Transverse colon (tissue), 4 donors: ENCODE measurements at places on chromosomes 1 and 21. TPM values are rescaled to one million over a fixed set of nuclear protein-coding genes. Genes with fewer than 3 reads are reported as not detected.

GRCh38 chr1:167777269-167777650 lies 55.5 kb downstream of the MPZL1 start:
- DNase-seq = no peak

DNA sequence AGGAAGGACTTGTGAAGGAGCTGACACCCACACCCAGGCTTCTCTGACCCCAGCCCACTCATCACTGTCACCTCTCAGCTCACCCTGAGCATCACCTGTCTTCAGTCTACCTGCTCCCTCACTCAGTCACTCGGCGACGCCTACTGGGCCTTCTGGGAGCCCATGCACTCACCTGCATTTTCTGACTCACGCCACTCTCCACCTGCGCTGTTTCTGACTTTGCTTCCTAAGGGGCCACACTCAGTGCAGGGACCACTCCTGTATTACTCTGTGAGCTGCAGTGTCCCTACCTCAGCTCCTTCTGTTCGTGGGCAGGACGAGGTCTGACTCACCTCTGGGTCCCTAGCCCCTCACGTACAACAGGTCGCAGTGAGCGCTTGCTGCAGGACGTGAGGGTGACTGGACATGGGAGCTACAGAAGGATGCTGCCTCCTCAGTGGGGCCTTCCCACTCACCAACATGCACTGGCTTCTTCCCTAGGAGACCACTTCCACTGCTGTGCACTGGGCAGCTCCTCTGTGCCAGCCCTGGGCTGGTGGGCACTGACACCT lies 102.3 kb downstream of the GLIS1 start:
- DNase-seq = no peak

DNA sequence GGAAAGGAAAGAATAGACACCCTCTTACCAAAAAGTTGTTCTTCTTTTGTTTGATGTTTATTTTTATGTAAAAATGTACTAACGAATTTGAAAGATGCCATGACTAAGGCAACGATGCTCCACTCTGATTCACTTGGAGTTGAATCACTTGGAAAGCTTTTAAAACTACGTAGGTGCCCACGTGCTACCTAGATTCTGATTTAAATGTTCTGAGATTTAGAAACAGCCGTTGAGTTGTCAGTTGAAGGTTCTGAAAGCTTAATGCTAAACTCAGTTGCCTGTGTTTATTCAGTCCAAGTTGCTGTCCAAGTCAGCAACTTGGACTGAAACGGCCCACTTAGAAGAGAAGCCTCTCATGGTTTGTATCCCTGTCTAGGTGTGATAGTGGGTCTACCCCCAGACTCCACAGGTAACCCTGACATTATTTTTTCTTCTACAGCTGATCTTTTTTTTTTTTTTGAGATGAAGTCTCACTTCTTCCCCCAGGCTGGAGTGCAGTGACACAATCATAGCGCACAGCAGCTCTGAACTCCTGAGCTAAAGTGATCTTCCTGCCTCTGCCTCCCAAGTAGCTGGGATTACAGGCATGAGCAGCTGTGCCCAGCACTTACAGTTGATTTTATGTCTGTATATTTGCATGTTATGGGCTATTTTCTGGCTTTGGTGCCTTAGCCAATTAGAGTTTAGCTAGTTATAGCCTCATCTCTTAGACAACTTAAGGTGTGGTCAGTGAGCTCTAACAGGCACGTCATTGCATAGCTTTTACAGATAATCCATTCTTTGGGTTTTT lies 1.4 kb upstream of the VAMP4 start:
- DNase-seq = peak; percentile 37

- DNase-seq = no peak
Measured at GRCh38 chr1:157575744-157576143, 22.1 kb downstream of the FCRL4 start.

DISP1 gene
- 7.2 TPM for total RNA-seq

DNA sequence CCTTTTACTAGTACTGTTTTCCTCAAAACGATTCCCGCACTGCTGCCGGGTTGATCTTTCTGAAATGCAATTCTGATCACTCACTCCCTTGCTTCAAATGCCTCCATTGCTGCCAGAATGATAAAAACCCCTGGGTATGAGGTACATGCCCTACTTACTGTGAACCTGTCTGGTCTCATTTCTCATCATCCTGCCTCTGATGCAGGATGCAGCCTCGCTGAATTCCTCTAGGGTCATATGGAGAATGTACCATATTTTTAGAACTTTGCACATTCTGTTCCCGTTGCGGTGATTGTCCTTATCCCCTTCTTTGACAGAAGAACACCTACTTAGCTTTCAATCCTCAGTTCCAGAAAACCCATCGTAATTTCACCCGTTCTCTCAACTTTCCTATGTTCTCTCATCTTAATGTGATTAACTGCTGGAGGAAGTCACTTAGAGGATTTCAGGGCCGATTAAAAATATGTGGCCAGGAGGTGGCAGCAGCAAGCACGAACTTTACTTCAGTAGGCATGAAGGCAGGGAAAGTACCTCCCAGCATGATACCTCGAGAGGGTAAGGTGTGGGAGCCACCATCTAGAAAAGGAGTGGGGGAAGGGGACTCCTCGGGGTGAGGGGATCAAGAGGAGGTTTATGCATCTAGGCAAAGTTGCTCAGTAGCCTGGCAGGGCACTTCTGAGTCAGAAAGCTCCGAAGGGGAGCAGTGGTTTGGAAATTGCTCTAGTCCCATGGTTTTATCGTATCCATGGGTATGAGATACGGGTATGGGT lies 361.5 kb upstream of the ZP4 start:
- DNase-seq = peak; percentile 47

GRCh38 chr1:117780687-117781475 lies 148.5 kb downstream of the GDAP2 start:
- no peak for DNase-seq

DNA sequence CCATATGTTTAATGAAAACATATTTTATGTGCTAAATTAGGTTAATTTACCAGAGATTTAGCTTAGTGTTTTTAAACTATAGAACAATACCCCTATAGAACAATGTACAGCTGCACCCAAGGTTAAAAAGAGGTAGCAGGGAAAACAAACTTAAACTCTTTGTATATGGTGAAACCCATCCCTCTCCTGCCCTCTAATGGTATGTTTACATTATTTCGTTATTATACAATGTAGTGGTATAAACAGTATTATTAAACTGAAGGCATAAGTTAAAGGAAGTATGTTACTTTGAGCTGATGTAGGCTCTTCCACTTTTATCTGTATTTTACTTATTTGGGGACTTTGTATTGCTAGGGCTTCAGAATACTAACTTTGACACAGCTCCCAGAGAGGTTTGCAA lies 16.7 kb upstream of the ZYG11A start:
- DNase-seq = no peak
